ENCODE measurements at places on chromosomes 12 and 14.

DNA sequence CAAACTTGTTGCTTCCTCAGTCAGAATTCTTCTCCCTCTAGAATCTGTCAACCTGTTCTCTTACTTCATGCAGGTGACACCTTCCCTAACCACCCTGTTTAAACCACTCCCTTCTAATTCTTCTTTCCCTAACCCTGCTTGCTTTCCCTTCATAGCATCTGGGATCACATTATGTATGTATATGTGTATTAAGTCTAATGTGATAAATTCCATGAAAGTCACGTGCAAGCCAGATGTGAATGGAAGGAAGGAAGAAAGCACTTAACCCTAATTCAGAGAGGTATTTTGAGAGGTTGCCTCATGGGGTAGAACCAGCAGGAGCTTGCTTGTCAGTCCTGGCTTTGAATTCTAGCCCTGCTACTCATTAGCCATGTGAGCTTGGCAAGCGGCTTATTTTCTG lies 340.0 kb downstream of the TRHDE start:
- DNase-seq = no peak

- DNase-seq = no peak
Observed at GRCh38 chr14:103501041-103501870, 21.4 kb downstream of the CKB start.

DNA sequence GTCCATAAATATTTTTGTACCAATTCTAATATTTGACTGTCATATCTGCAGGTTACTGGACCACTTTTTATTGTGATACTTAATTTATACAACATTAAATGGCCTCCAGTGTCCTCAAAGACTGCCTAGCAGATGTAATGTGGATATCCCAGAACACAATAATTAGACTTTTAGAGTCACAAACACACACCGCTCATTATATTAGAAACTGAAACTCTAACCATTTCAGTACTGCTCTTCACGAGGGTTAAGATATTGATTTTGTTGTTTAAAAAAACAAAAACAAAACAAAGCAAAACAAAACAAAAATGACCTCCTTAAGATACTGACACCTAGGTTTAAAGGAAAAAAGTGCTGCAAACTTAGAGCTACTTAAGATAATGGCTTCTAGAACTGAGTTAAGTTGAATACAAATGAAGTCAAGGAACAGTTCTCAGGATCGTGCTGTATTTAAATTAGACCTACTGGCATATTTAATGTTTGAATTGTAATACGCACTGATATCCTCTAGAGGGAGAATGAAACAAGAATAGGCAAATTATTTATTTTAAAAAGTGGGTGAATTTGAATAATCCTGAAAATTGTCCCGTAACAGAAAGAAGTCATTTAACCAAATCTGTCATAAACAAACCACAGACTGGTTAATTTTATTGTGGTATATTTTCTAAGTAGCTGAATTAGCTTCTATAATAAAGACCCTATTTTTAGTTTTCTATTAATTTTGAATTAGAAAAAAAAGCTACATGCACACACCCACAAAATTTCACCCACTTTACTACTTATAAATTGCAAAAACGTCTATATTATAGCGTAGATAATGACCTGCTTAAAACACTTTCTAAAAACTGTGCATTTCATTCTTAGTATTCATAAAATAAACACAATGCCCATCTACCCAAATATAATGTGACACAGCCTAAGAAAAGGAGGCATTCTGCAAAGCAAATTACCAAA lies 395.2 kb upstream of the DCN start:
- DNase-seq = no peak

DNA sequence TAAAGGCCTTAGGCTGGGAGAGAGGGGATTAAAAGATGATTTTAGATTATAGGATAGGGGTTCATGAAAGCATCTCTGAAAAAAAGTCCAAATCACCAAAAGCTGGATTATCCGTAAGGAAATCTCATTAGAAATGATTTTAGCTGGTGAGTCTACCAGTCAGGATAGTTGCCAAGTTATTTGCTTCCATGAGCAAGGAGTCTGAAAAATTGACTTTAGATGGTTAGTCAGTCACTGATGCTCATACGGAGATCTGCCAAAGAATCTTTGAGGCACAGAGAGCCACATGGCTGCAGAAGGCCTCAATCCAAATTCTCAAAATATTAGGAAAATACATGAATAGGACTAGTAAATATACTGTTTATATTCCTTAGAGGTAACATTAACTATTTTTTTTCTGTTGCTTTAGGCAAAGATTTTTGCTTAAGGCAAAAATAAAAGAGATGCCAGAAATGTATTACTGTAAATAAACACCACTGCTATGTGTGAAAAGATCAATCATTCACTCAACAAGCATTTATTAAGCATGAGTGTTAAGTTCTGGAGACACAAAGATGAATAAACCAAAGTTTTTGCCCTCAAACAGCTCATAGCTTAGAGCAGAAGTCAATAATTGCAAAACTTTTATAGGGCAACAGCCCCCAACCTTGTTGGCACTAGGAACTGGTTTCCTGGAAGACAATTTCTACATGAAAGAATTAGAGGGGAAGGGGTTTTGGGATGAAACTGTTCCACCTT lies 105.2 kb downstream of the BBS10 start:
- no peak for DNase-seq

GRCh38 chr12:70615174-70615866 lies 21.9 kb downstream of the PTPRB start:
- no peak for DNase-seq

- no peak for DNase-seq
Observed at GRCh38 chr14:32559590-32559989, 230.5 kb downstream of the AKAP6 start.

DNA sequence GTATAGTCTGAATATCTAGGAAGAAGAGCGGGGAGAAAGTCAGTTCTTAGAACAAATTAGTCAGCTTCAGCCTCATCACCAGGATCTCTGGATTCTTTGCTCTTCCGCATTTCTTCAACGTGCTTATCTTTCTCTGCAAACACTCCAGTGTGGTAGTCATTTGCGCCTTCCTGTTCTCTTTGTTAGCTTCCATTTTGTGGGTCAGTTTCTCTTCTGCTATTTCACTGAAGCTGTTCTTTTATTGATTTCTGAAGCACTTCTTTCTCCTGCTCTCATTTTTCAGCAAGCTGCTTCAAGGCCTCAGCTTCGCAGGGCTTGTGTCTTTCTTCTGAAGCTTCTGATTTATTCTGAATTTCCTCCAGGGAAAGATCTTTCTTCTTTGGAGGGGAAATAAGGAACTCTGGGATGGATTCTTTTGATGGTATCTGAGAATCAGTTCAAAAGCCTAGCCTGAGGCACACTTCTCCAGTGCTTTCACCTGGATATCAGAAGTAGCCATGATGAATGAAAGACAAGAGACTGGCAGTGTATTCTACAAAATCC lies 13.5 kb downstream of the AMN1 start:
- DNase-seq = no peak

GRCh38 chr14:100537446-100538350 lies 49.5 kb downstream of the BEGAIN start:
- peak; percentile 58 for DNase-seq

GRCh38 chr12:9244894-9245293 lies 36.7 kb upstream of the PZP start:
- peak; percentile 13 for DNase-seq

DNA sequence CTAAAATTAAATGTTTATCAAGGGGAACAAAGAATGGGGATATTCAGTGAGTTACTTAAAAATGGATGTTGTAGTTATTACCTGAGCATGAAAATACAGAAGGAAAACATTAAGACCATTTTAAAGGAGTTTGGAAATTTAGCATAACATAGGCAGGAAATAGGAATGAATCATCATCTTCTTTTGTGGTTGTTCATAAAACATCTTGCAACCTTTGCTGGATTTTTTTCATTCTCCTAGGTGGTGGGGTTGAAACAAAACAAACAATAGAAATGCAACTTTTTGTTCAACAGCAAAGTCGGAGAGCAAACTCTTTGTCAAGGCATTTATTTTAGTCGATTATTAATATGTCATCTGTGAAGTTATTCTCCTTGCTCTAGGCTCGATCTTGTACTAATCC lies 275.1 kb downstream of the IPO8 start:
- DNase-seq = no peak

DNA sequence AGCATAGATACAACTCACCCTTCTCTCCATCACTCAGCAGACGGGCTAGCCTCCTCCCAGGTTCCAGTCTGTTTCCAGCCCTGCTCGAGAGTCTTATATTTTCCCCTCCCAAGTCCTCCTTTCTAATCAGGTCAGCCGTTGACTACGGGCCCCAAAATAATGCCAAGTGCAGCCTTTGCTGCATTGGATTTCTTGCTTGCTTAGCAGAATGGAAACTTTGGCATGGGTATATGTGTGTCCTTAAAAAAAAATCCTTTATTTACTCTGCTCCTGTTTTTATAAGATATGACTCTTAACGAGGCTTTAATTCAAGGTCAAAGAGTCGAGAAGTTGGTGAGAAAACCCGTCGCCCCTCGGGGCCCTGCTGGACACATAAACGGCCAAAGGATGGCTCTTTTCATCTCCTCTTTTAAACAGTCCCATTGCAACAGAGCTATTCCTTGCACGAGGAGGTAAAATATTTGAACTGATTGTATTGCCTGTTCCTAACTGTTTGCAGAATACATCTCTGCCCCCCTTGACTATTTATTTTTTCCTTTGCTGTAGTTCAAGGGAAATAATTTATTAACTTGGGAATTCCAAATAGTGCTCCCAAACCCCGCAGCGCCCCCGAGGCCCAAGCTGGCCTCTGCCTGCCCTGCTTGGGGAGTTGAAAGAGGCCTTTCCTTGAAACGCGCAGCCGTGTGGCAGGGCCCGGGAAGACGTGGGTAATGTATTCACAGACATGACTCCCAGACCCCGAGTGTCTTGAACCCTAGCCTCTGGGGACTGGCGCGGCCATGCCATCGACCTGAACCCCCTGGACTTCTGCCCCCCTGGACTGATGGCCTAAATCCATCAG lies 156.5 kb upstream of the MYL2 start:
- no peak for DNase-seq

GRCh38 chr14:64147126-64147790 lies 146.9 kb downstream of the ESR2 start:
- DNase-seq = no peak

GRCh38 chr12:57148469-57149244 lies 1.2 kb upstream of the LRP1-AS start:
- no peak for DNase-seq

GRCh38 chr12:108622421-108622820 lies 11.3 kb downstream of the SELPLG start:
- DNase-seq = no peak

DNA sequence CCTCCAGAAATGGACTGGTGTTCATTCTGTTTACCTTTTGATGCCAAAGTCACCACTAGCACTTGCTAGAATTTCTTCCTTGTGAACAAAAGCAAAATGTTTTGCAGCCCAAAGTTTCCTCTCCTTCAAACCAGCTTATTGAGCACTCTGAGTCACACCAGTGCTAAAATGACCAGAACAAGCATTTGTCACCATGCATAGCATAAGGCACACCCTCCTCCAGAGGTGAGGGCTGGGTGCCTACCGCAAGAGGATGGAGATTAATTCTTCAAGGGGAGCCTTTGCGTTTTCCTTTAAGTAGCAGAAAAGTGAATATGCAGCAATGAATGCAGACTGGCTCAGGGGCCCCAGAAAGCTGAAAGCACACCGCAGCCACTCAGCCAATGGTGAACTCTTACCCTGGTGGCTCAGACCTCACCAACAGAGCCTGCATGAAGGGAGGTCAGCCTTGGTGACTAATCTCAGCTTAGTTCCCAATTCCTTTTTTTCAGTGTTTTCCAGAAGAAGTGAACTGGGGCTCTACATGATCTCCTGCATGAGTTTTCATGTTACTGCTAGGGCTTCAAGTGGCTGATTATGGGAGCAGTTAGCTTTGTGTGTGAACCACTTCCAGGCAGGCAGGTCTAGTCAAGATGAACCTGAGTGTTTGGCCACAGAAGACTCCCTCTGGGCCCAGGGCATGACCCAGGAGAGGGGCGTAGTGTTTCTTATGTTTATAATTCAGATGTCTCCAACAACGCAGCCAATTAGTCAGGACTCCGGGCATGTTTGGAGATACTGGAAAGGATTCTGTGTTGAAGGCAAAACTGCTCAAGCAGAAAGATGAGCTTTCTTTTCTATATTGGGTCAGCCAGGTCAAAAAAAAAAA lies 96.3 kb downstream of the PAX9 start:
- no peak for DNase-seq

DNA sequence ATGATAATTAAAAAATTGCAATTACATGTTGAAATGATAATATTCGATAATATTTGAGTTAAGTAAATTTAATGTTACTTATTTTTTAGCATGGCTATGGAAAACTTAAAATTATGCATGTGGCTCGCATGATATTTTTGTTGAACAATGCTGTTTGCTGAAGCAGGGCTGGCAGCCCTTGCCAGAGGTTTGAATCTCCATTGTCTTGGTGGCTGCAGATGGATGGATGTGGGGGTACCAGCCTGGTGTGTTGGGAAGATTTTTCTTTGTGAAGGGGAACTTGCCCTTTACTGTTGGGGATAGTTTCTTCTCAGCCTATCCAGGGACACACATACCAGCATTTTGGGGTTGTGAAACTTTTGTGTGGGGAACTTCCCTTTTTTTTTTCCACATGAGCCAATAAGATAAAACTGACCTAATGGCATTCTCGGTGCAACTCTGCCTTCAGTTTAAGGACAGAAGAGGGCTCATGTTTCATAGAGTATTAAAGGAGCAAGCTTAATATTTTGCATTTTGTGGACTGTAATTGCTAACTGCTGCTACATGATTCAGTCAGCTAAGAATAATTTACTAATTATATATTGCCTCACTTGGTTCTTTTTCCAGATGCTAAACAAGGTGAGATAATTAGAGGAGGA lies 8.8 kb downstream of the RASSF3 start:
- DNase-seq = no peak

- DNase-seq = no peak
Observed at GRCh38 chr12:113136128-113136989, 798 bp upstream of the RASAL1 start.

DNA sequence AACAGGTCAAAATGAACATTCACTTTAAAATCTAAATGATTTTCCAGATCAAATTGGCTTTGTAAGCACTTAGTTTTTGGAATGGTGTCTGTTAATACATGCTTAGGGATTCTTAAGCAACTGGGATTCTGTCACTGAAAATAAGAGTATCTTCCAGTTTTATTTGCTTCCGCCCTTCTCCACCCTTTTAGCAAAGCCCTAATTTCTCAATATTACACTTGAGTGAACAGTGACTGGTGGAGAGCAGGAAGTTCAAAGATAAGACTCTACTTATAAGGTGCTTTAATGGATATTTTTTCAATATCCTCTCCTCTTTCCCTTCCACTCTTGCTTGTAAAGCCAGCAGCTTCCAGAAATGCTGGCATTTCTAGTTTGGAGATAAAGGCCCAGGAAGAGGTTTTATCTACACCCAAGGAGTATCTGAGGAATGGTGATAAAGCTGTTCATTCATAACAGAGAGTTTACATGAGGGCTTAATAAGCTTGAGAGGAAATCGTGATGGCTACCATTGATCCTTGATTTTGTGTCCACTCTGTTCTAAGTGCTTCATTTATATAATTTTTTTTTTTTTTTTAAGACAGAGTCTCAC lies 265.9 kb upstream of the PRICKLE1 start:
- no peak for DNase-seq

DNA sequence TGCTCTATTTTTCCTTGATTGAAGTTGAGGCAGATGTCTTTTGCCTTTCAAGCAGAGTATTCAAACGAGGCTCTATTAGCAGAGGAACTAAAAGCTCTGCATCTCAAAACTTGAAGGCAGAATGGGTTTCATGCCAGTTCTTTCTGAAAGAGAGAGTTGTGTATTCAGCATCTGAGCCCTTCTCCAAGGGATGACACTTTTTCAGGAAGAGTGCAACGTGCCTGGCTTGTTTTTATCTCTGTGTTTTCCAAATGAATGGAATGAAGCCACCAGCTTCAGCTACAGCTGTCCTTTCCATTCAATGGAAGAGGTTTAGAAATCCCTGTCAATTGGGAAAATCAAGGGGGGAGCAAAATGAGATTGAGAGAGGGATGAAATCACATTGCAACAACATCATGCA lies 14.6 kb downstream of the BEST3 start:
- no peak for DNase-seq

All from nucleus accumbens (tissue), 56 donors.